ENCODE measurements at places on chromosomes 7 and 10. TPM values are rescaled to one million over a fixed set of nuclear protein-coding genes. Genes with fewer than 3 reads are reported as not detected.

MET gene
- polyA plus RNA-seq = not detected

SEMA3D gene
- not detected for polyA plus RNA-seq

TEX47 gene
- polyA plus RNA-seq = not detected

SPDYE1 gene
- 0.25 TPM for polyA plus RNA-seq

EPO gene
- polyA plus RNA-seq = not detected

PTN gene
- polyA plus RNA-seq = not detected

DRGX gene
- polyA plus RNA-seq = not detected

SPDYE2 gene
- polyA plus RNA-seq = 0.28 TPM

FBH1 gene
- polyA plus RNA-seq = 82.2 TPM

- H3K27ac ChIP-seq = no peak overlapping the region
- no peaks in the 10 kb centered on the region for H3K4me1 ChIP-seq
- DNase-seq = no peak
- H3K36me3 ChIP-seq = no peaks in the 10 kb centered on the region
- no peaks in the 10 kb centered on the region for H3K27me3 ChIP-seq
These were observed 87.0 kb downstream of the LYZL1 start for GRCh38 chr10:29375888-29376287.

DNA sequence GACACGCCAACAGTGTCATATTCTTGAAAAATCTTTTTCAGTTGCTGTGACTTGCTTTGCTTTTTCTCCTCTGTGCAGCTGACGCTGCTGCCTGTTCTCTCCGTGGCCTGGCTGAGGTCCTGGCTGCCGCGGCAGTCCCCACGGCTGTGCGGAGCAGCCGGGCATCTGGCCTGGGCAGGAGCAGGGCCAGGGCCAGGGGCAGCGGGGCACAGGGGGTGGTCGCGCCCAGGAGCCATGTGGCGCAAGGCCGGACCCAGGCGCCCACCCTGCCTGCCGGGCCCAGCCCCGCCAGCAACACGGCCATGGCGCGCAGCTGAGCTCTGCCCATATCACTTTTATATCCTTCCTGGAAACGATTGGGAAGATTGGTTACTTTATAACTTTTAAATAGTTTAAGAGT lies 109.4 kb upstream of the ACBD5 start:
- no peaks in the 10 kb centered on the region for H3K4me1 ChIP-seq
- H3K36me3 ChIP-seq = no peaks in the 10 kb centered on the region
- DNase-seq = no peak
- H3K4me3 ChIP-seq = no peak overlapping the region
- H3K27me3 ChIP-seq = no peaks in the 10 kb centered on the region
- no peak overlapping the region for H3K27ac ChIP-seq

- no peak overlapping the region for H3K27ac ChIP-seq
- H3K36me3 ChIP-seq = no peaks in the 10 kb centered on the region
- no peak for DNase-seq
- no peaks in the 10 kb centered on the region for H3K4me1 ChIP-seq
- no peak overlapping the region for H3K4me3 ChIP-seq
These were observed 54.0 kb downstream of the CREB5 start for GRCh38 chr7:28466341-28466740.

DNA sequence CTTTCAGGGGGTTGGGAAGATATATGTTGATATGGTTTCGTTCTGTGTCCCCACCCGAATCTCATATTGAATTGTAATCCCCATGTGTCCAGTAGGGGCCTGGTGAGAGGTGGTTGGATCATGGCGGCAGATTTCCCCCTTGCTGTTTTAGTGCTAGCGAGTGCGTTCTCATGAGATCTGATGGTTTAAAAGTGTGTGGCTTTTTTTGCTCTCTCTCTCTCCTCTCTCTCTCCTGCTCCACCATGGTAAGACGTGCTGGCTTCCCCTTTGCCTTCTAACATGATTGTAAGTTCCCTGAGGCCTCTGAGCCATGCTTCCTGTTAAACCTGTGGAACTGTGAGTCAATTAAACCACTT lies 68.4 kb upstream of the PDZD8 start:
- no peaks in the 10 kb centered on the region for H3K4me1 ChIP-seq
- H3K36me3 ChIP-seq = no peaks in the 10 kb centered on the region
- no peak overlapping the region for H3K27ac ChIP-seq
- H3K27me3 ChIP-seq = no peaks in the 10 kb centered on the region
- DNase-seq = no peak

GRCh38 chr7:21160401-21160800 lies 267.5 kb upstream of the SP4 start:
- no peaks in the 10 kb centered on the region for H3K4me1 ChIP-seq
- no peak for DNase-seq
- no peaks in the 10 kb centered on the region for H3K36me3 ChIP-seq
- H3K27ac ChIP-seq = no peak overlapping the region
- H3K4me3 ChIP-seq = no peak overlapping the region

DNA sequence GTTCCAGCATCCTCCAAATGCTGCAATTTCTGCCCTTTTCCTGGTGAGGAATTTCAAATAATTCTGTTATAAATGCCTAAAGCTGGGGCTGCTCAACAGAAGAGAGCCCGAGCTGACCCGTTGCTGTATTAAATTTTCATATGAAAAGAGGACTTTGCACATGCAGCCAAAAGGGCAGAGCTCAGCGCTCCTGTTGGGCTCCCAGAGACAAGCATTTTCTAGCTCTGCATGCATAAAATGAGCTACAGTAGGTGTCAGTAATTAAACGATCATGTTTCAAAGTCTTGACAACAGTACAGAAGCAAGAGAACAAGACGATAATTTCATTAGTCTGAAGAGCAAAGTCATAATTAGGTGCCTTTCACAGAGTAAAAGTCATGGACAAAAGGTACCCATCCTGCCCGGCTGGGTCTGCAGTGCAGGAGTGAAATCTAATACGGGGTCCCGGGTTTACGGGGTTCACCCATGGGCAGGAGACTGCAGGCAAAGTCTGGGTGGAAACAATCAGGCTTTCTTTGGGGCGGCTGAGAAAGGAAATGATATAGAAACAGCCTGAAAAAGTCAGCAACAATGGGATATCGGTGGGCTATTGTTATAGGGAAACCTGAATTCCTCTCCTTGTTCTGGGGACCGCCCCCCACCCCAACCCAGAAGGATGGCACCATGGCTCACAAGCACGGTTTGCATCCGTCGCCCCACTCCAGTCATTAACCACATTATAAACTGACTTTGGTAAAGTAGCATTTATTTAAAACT lies 66.0 kb downstream of the EBF3 start:
- H3K4me1 ChIP-seq = no peaks in the 10 kb centered on the region
- no peaks in the 10 kb centered on the region for H3K27me3 ChIP-seq
- DNase-seq = no peak
- no peak overlapping the region for H3K4me3 ChIP-seq
- no peaks in the 10 kb centered on the region for H3K36me3 ChIP-seq
- no peak overlapping the region for H3K27ac ChIP-seq

DNA sequence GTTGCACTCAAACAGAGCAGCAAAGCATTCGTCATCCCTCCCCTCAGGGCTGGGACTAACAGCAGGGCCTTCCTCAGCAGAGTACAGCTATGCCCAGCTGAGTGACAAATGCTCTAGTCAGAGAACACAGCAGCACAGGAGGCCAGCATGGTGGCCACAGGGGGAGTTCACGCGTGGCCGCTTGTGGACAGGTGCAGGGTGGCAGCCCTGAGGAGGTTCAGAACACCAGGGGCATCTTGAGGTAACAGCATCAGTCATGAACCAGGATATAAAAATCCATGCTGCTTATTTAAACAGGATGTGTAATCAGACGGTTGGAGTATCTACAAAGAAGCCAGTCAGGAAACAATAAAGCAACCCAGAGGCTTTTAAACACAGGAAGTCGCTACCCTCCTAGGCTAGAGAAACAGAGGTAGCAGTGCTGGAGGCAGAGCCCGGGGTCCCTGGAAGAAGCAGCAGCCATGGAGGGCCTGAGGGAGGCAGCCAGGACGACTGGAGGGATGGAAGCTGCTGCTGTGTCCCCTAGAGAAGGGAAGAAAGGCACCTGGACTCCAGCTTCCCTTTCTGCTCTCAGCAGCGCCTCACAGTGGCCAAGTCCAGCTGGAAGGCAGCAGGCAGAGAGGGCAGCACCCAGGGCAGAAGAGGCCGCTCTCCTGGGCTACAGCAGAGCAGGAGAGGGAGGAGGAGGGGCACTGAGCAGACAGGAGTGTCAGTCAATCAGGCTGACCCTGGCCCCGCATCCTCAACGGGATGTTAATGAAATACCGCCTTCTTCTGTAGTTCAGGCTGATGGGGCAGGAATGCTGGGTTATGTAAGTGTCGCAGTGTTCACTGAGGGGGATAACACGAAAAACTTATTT lies 70.8 kb upstream of the UCN3 start:
- no peaks in the 10 kb centered on the region for H3K27me3 ChIP-seq
- H3K4me3 ChIP-seq = peak overlapping the region; percentile 57
- H3K27ac ChIP-seq = no peak overlapping the region
- DNase-seq = no peak
- H3K4me1 ChIP-seq = peaks cover 61% of the 10 kb centered on the region
- H3K36me3 ChIP-seq = no peaks in the 10 kb centered on the region

DNA sequence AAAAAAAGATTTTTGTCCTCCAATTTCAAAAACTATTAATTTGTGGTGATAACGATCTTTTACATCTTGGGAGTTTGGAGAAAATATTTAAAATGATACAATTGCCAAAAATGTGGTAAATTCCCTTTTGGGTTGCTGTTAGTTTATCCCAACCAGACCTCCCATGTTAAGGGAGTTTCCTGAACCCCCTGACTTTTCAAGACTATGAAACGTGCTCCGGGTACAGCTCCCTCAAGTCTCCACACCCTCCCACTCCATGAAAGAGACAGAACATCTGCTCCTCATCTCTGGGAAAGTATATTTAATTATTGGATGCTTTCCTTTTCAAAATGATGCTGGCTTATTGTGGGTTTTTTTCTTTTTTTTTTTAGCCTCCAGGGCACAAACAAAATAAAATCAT lies 534.6 kb upstream of the NRP1 start:
- H3K4me3 ChIP-seq = no peak overlapping the region
- no peaks in the 10 kb centered on the region for H3K27me3 ChIP-seq
- no peaks in the 10 kb centered on the region for H3K4me1 ChIP-seq
- no peak overlapping the region for H3K27ac ChIP-seq
- no peaks in the 10 kb centered on the region for H3K36me3 ChIP-seq

- peaks cover 56% of the 10 kb centered on the region for H3K4me1 ChIP-seq
- H3K27me3 ChIP-seq = no peaks in the 10 kb centered on the region
- DNase-seq = peak; percentile 63
- H3K27ac ChIP-seq = no peak overlapping the region
- H3K36me3 ChIP-seq = peaks cover 14% of the 10 kb centered on the region
These were observed 9.2 kb downstream of the BNIP3 start for GRCh38 chr10:131972474-131973071.

- H3K36me3 ChIP-seq = no peaks in the 10 kb centered on the region
- H3K27me3 ChIP-seq = no peaks in the 10 kb centered on the region
- no peak for DNase-seq
- H3K4me1 ChIP-seq = no peaks in the 10 kb centered on the region
These were observed 172.0 kb upstream of the GRB10 start for GRCh38 chr7:50954716-50955115.

DNA sequence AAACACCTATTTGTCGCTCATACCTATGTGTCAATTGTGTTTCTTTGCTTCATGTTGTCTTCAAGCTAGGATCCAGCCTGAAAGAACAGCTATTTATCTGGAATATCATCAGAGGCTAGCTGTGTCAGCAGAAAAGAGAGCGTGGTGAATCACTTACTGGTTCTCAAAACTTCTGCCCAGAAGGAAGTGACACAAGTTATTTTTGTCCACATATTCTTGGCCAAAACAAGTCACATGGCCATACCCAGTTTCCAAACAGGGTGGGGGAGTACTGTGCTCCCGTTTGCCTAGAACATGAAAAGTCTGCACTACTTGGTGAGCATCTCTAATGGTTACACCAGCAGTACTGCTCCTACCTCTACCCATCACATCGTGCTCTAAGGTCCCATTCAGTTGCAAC lies 160.9 kb upstream of the CSTF2T start:
- H3K4me3 ChIP-seq = no peak overlapping the region
- no peaks in the 10 kb centered on the region for H3K36me3 ChIP-seq
- no peaks in the 10 kb centered on the region for H3K27me3 ChIP-seq
- no peaks in the 10 kb centered on the region for H3K4me1 ChIP-seq
- no peak overlapping the region for H3K27ac ChIP-seq
- DNase-seq = no peak

GRCh38 chr10:6089334-6090219 lies 743 bp downstream of the RBM17 start:
- no peaks in the 10 kb centered on the region for H3K27me3 ChIP-seq
- peaks cover 50% of the 10 kb centered on the region for H3K4me1 ChIP-seq
- H3K36me3 ChIP-seq = no peaks in the 10 kb centered on the region
- H3K27ac ChIP-seq = peak overlapping the region; percentile 79
- H3K4me3 ChIP-seq = peak overlapping the region; percentile 91
- no peak for DNase-seq

GRCh38 chr7:82413237-82413636 lies 30.3 kb downstream of the CACNA2D1 start:
- H3K27ac ChIP-seq = no peak overlapping the region
- H3K36me3 ChIP-seq = no peaks in the 10 kb centered on the region
- no peak for DNase-seq
- H3K4me1 ChIP-seq = no peaks in the 10 kb centered on the region

DNA sequence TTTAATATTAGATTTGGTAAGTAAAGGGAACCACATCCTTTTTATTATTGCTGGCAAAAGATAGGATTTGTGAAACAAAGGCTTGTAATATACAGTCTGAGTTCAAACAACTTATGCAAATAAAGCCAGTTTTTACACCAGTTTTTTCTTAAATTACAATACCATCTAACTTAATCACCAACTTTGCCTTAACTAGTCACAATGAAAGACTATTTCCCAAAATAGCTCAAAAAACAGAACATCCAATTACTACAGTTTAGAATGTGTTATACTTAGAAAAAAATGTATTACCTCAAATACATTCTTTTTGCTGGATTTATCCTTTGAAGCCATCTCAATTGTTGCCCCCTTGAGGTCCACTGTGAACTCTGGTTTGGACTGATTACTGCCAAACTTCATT lies 108.5 kb downstream of the ARHGAP12 start:
- H3K4me3 ChIP-seq = no peak overlapping the region
- DNase-seq = no peak
- H3K27ac ChIP-seq = no peak overlapping the region
- no peaks in the 10 kb centered on the region for H3K36me3 ChIP-seq
- no peaks in the 10 kb centered on the region for H3K4me1 ChIP-seq

DNA sequence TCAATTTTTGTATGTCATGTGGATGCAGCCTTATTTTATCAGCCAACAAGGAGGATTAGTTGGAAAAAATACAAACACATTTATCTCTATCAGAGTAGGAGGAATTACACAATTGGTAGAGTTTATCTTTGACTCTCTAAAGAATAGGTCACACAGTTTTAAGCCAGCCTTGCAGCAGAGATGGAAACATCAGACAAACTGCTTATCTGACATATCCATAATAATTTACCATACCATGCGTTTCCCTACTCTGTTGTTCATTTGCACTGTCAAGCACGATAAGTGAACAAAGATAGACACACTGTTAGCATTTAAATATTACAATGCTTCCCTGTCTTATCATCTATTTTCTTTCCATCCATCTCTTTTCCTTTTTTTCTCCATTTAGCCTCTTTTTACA lies 283.7 kb upstream of the SMIM30 start:
- DNase-seq = no peak
- no peaks in the 10 kb centered on the region for H3K36me3 ChIP-seq
- no peaks in the 10 kb centered on the region for H3K4me1 ChIP-seq

- H3K4me1 ChIP-seq = no peaks in the 10 kb centered on the region
- DNase-seq = no peak
- no peaks in the 10 kb centered on the region for H3K27me3 ChIP-seq
These were observed 6.2 kb downstream of the IGFBP3 start for GRCh38 chr7:45914911-45915310.

GRCh38 chr7:24729365-24730017 lies 27.8 kb downstream of the GSDME start:
- DNase-seq = no peak
- no peak overlapping the region for H3K27ac ChIP-seq
- H3K27me3 ChIP-seq = no peaks in the 10 kb centered on the region
- H3K36me3 ChIP-seq = no peaks in the 10 kb centered on the region

- no peak for DNase-seq
- H3K27ac ChIP-seq = no peak overlapping the region
- H3K36me3 ChIP-seq = no peaks in the 10 kb centered on the region
- no peaks in the 10 kb centered on the region for H3K27me3 ChIP-seq
- no peak overlapping the region for H3K4me3 ChIP-seq
These were observed 93.4 kb downstream of the ZNF365 start for GRCh38 chr10:62467527-62467926.

Measured in CD8-positive, alpha-beta memory T cell (primary cell).